ENCODE measurements at places on chromosomes 1 and 21.

DNA sequence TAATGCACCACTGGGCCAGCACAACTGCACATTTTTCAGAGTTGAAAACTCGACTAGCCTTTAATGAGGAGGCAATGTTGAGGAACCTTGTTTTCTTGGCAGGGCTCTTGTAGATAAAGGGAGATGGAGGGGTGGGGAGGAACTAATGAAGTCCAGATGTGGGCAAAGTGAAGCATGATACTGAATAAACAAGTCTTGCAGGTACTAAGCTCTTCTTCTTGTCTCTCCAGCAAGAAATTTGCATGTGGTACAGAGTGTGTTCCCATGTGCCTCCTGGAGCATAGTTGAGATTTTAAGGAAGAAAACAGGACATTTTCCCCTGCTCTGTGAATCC is 47.0 kb downstream of the PLPP3 start:
- DNase-seq, result no peak

DNA sequence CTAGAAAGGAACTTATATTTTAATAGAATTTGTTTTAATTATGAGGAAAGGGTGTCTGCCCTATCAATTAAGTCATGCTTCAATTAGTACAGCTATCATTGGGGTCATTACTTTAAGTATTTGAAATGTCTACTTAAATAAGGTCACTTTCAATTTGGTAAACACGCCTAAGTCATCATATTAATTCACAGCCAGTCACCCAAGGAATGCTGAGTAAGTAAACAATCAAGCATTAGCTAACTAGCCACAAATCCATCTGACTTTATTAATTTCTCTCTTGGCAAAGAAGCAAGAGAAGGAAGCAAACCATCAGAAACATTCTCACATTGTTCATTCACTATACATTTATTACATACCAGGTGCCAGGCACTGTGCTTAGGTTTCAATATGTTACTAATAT is 1.2 kb upstream of the LRRC52 start:
- DNase-seq, result no peak

DNA sequence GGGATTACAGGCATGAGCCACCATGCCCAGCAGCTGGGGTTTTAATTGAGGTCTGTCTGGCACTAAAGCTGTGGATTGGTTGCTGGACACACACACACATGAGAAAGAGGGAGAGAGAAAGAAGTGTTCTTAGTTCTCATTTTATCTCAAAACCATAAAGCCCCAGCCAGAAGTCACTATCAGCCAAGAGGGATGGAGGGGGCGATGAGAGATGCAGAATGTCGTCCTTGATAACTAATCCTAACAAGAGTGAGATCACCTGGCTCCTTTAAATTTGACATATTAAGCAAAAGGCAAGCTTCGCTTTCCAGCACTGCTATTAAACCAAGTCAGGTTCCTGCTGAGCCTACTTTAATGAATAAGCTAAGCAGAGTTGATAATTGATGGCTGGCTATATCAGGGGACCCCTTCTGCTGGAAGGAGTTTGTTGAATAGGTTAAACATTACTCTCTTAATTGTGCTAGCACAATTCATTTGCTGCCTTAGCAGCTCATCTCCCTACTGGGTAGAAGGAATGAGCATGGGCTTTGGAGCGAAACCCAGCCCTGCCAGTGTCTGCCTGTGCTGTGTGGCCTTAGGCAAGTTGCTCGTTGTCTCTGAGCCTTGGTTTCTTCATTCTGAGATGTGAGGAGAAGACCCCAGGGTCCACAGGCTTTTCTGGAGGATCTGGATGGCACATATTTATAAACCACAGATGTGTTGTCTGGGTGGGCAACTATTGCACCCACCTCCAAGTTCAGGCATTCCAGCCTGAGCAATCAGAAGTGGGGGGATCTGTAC is 50.8 kb downstream of the ALPL start:
- DNase-seq, result no peak

GRCh38 chr1:225607355-225607754 is 45.6 kb downstream of the ENAH start:
- no peak for DNase-seq

DNA sequence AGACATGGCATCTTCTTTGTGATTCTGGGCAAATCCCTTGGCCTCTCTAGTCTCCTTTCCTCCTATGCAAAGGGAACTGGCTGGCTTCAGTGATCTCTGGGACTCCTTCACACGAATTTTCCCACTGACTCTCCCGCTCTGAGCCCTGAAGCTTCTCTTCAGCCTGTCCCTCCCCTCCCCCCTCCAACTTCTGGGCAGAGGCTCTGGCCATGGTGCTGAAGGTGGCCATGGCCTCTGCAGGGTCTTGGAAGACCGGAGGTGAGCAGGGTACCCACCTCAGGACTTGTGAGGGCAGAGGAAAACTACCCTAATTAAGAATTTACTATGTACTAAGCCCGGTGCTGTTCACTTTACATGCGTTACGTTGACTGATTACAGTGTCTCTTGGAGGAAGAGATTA is 29.4 kb upstream of the POU3F1 start:
- no peak for DNase-seq

GRCh38 chr1:33327587-33328325 is 6.9 kb upstream of the A3GALT2 start:
- no peak for DNase-seq

- DNase-seq, result peak; percentile 39
Measured at GRCh38 chr1:61055110-61055614, 27.2 kb upstream of the NFIA start.

- peak; percentile 68 for DNase-seq
Measured at GRCh38 chr21:38804789-38805327, 871 bp upstream of the ETS2 start.

DNA sequence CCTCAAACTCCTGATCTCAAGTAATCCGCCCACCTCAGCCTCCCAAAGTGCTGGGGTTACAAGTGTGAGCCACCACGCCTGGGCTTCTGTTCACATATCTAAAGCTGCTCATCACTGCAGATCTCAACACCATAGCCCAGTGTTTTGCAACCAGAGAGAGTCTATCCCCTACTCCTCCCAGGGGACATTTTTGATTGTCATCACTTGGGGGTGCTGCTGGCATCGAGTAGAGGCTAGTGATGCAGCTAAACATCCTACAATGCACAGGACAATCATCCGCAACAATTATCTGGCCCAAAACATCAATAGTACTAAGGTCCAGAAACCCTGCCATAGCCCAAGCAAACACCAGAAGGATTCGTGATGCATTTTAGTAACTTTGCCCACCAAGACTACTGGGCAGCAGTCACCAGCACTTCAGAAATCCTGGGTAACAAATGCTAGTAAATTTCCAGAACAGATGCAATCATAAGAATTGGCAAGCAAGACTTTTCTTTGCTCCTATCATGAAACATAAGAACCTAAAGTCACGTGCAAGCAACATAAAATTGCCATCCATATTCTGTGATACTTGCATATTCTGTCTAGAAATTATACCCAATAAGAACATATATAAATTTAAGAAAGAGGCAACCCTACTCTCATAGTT is 159.2 kb downstream of the APP start:
- no peak for DNase-seq

DNA sequence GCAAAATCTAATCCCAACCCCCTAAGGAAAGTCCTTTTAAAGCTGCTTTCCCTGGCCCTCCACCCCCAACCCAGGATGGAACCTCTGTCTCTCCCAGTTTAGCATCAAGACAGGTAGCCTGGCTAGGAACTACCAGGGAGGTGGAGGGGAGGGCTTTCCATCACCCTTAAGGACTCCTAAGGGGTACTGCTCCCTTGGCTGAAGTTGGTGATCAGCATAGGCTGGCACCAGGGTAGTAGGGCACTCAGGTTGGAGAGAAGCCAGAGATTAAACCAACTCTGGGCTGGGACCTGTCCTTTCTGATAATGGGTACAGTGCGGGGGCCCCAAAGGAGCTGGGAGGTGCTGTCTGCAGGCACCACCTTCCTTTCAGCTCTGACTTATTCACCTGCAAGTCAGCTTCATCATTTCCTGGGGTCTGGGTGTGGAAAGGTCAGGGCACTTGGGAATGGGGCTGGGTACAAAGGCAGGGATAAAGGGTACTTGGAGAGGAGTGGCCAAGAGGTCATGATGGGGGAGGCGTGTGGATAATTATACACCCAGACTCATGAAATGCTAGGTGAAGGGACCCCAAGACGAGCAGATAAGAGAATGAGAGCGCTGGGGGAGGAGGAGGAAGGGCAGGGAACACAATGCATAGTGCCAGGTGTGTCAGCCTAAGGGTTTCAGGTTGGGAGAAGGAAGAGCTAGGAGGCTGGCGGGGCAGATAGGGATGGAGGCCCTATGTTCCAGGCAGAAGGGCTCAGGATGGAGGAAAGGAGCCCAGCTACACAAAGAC is 1.2 kb downstream of the ARHGEF2 start:
- peak; percentile 56 for DNase-seq

All from HT-29 (cell line).